Activated CD4-positive, alpha-beta T cell treated with anti-CD3 and anti-CD28 coated beads, Interleukin-2, amount 10 ng/mL, durations not matched to agents 7 days and 5 days (primary cell): ENCODE measurements at places on chromosomes 12 and 14. TPM values are rescaled to one million over a fixed set of nuclear protein-coding genes. Genes with fewer than 3 reads are reported as not detected.

DNA sequence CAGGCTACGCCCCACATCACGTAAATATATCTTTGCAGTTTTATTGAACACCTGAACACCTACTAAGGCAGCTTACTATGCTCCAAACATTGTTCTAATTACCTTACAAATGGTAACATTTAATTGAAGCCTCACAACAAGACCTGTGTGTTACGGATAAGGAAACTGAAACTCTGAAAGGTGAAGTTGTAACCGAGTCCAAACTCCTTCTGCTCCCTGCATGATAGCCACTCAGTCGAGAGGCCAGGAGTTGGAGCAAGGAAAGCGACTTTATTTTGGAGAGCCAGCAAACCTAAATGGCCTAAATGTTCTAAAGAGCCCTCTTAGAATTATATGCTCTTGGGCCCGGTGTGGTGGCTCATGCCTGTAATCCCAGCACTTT lies 12.6 kb upstream of the TRPV4 start:
- no peak for DNase-seq

DNA sequence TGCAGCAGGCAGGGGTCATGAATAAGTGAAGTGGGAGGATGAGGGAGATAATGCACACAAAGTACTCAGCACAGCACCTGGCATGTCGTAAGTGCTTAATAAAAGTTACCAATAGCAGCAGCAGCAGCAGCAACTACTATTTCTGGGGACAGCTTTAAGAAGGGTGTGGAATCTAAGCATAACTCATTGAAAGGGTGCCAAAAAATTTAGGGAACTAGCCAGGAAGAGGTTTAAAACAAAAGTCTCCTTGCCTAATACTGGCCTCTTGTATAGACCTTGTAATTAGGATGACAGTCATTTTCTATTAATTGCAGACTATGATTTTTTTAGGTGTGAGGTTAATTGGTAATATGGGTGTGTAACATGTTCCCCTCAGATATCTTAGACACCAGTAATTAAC lies 179.9 kb downstream of the PTPN11 start:
- no peak for DNase-seq

- DNase-seq: no peak
Measured at GRCh38 chr14:88255196-88255595, 67.9 kb downstream of the KCNK10 start.

- DNase-seq: no peak
Measured at GRCh38 chr12:59472273-59472672, 123.6 kb upstream of the SLC16A7 start.

- no peak for DNase-seq
Measured at GRCh38 chr12:114500775-114501473, 95.0 kb upstream of the TBX5 start.

DNA sequence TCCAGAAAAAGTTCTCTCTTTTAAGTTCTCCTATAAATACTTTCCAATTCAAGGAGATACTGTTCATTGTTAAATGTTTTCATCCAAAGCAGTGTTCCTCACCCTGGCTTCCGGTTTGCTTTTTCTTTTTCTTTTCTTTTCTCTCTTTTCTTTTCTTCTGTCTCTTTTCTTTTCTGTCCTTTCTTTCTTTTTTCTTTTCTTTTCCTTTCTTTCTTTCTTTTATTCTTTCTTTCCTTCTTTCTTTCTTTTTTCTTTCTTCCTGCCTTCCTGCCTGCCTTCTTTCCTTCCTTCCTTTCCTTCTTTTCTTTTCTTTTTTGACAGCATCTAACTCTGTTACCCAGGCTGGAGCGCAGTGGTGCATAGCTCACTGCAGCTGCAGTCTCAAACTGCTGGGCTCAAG lies 75.8 kb downstream of the PPM1A start:
- no peak for DNase-seq

SSTR1 gene
- not detected for total RNA-seq

- no peak for DNase-seq
Measured at GRCh38 chr14:23344481-23344880, 8.2 kb downstream of the SLC22A17 start.

FGF6 gene
- not detected for total RNA-seq

- no peak for DNase-seq
Measured at GRCh38 chr12:24226745-24227350, 277.4 kb upstream of the SOX5 start.
